Stromal cell of bone marrow (primary cell): ENCODE measurements at places on chromosomes 1 and 21.

GRCh38 chr21:29550205-29550604, 251.5 kb downstream of the BACH1 start:
- no peak for DNase-seq

GRCh38 chr1:212167098-212167497, 118.1 kb upstream of the PPP2R5A start:
- peak; percentile 31 for DNase-seq

- DNase-seq = peak; percentile 6
Measured at GRCh38 chr21:28148400-28149064, 844.1 kb downstream of the LTN1 start.

- peak; percentile 24 for DNase-seq
Measured at GRCh38 chr21:32565856-32566465, 19.4 kb downstream of the TCP10L start.

- no peak for DNase-seq
Measured at GRCh38 chr1:112711041-112711440, 4.1 kb downstream of the PPM1J start.

DNA sequence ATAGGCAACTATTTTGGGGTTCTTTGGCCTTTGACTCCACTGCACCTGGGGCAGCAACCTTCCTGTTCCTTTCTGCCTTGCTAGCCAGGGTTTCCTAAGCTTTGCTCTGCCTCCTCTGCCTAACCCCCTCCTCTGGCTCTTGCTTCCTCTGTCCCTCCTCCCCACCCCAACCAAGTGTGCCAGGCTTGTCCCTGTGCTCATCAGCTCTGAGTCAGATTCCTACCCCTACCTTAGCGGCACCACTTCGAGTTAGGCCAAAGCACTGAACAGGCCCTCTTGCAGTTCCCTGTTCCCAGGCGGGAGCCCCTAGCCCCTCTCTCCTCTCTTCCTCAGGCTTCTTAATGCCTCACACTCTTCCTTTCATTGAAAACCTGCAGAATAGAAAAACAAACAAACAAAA, 74.8 kb upstream of the HAO2 start:
- no peak for DNase-seq

DNA sequence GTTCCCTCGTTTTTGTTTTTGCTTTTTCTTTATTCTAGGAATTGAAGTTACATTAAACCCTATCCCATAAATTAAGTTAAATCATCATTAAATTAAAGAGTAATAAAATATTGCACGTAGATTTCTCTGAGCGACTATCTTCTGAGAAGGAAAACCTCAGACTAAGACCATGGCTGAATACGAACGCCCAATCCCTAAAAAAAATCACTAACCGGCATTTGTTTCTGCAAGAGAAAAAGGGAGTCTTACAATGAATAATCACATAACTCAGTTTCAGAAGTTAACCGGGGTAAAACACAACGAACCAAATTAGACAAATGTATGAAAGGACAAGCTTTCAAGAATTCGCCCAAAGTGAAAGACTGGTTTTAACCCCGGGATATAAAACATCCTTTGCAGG, 1.3 kb downstream of the PIK3R3 start:
- DNase-seq = no peak

DNA sequence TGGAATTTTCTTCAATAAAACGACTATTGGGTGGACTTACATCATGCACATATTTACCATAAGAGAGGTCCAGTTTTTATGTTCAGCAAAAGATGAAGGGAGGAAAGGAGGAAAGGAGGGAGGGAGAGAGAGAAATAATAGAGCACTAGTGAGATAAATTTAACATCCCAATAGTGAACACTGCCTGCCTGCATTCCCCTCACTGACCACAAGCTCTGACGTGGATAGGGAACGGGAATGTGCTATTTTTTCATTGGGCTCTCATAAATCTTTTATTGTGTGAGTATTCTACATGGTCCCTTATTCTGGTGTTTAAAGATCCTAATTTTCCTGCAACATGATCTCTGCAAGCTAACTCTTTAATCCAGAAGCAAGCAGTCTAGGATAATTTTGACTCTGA, 82.1 kb downstream of the TTC3 start:
- no peak for DNase-seq

DNA sequence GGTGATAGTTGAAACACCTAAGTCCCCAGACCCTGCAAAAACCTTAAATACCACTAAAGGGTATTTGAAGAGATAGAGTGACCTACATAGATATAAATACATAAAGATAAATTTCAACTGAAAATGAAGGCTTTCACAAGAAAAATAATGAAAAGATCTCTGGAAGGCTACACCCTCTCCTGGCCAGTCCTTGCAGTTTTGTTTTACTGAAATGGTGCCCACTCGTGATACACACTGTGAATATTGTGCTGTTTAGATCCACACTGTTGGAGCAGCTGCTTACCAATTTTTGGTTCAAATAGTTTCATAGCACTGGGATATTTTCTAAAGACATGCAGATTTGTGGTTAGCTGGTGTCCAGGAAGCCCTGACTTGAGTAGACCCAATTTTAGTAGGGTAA, 31.5 kb upstream of the RNF187 start:
- DNase-seq = no peak

DNA sequence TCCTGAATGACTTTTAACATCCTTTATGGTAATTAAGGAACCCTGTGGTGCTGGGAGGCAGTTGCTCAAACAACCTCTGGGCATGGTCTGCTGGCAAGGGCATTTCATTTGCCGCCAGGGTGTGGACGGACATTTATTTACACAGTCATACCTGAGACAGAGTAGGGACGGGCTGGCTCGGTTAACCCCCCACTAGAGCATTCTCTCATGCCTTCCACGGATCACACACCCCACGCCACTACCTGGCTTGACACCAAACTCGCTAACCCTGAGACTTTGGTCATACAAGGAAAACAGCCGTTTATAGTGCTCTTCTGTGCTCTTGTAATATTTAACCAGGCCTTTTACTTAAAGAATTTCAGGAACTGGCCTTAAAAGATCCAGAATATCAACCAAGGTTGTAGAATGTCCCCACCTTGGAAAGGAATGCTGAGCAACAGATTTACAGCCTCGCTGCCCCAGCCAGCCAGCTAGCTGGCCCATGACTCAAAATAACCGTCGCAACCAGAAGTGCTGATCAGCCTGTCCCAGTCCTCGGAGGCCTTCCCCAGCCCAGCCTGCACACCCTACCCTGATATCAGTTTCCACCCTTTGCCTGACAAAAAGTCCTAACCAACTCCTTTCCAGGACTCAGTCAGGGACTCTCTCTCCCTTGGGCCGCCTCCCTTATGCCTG, 6.5 kb upstream of the PDXK start:
- no peak for DNase-seq

- no peak for DNase-seq
Measured at GRCh38 chr1:93519199-93519829, 71.4 kb downstream of the FNBP1L start.

- DNase-seq = peak; percentile 49
Measured at GRCh38 chr1:108107658-108108057, 92.5 kb downstream of the SLC25A24 start.

DNA sequence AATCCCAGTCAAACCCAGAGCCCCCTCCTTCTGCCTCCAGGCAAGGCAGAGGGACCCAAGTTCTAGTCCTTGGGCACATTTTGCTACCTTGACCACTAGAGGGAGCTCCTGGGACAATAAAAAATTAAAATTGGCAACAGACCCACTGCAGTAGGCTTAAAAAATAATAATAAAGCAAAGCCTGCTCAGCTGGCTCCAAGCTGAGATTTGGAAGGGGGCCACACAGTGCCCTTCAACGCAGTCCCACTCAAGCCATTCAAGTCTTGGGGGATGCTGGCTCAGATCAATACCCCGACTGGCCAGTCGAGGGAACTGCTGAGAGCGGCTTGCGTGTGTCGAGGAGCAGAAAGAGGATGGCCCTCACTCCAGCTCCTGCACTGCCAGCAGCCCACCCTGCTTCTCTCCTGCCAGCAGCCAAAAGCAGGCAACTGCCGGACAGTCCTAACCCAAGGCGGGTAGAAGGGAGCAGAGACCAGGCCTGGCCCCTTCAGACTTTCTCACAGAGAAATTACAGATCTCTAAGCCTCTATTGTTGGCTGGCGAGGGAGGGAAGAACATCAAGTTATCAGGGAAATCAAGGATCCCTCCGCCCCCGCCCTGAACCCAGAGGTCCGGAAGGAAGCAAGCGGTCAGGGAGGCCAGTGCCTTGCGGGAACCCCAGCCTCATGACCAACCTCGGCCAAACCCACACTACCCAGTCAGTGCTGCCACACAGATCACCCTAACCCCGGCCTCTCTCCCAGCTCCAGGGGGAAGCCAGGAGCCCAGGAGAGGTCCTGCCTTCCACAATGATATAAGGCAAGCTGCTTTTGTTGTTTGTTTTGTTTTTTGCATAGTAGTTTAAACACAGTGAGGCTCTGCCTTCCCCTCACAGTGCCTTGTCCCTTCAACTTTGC, 4.9 kb upstream of the ALDH4A1 start:
- DNase-seq = no peak

DNA sequence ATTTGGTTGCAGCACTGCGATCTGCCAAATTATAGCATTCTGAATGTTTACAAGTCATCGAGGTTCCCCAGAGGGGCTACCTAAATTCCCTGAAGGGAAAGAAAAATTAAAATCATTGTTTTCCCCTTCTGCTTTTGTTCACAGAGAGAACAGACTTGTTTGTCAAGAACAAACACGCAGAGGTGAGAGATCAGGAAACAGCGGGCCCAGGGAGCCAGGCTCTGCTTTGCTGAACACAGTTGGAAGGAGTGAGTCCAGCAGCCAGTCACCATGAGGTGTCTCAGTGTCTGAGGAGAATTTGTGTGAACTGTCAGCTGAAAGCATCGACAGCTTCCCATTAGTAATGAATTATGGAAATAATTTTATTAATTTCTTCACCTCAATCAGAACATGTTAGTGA, 52.5 kb downstream of the RWDD3 start:
- no peak for DNase-seq

- DNase-seq = no peak
Measured at GRCh38 chr1:157403608-157404007, 148.7 kb downstream of the FCRL5 start.

- DNase-seq = no peak
Measured at GRCh38 chr1:151924691-151925587, 15.6 kb upstream of the THEM4 start.

GRCh38 chr1:92201973-92202372, 15.7 kb upstream of the C1orf146 start:
- DNase-seq = no peak

DNA sequence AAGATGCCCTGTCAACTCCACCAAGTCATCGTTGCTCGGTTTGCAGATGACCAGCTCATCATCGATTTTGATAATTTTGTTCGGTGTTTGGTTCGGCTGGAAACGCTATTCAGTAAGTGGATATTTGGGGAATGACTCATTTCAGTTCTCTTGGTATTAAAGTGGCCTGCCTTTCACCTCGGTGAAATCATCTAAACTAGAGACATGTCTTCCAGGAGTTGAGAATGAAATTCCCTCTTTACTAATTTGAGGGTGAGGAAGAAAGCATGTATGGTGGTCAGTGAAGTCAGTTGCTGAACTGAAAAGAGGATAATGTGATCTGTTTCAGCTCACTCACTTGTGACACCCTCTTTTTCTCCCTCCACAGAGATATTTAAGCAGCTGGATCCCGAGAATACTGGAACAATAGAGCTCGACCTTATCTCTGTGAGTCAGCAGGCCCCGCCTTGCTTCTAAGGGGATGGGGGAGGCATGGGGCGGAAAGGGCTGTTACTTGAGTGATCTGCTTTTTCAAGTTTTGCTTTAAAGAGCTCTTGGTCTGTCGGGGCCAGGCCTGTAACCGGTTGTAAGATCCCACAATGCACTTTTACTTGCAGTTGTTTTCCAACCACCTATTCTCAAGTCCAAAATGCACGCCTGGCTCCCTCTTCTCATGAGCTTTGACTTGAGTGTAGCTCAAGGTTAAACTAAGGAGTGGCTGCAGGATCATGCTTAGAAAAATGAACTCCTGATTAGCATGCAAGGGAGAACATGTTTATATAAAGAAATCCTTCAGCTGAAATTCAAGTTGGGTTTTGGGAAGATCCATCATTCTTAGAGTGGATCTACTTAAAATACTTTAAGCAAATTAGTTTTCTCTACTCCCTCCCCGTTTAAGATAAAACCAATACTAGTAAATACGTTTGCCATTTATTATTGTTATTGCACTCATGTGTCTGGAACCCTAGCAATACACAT, 59.8 kb downstream of the CAPN2 start:
- peak; percentile 64 for DNase-seq

- no peak for DNase-seq
Measured at GRCh38 chr1:156226116-156226538, 13.3 kb downstream of the PMF1 start.

DNA sequence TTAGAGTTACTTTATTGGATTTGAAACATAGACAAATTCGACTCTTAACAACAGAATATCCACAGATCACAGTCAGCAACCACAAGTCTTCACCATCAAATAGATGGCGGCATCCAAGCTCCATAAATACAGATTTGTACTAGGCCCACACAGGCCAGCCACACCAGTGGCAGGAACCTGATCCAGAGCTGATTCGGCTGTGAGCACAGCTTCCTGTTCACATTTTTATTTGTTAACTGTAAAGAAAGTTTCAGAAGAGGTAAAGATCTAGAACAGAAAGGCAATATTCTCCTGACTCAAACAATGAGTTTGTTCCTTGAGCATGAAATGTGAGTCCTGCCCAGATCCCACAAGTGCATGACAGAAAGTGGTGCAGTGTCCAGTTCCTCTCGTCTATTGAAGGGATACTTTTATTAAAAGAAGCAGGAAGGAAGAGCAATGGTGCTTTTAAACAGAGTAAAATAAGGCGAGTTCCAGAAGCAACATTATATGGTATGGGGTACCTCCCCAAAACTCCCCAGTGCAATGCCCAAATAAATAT, 205.8 kb downstream of the SLC45A1 start:
- DNase-seq = no peak

DNA sequence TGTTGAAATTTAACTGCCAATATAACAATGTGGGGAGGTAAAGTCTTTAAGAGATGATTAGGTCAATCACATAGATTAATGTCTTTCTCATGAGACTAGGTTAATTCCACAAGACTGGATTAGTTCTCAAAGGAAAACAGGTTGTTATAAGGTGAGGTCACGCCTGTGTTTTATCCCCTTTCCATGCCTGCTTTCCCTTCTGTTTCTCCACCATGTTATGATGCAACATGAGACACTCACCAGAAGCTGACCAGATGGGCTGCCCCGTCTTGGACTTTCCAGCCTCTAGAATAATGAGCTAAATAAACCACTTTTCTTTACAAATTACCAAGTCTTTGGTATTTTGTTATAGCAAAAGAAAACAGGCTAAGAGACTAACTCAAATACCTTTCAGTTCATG, 70.8 kb downstream of the DDAH1 start:
- DNase-seq = no peak

GRCh38 chr1:76122271-76122670, 47.7 kb downstream of the ST6GALNAC3 start:
- DNase-seq = no peak

GRCh38 chr1:205514211-205515142, 10.0 kb downstream of the CDK18 start:
- DNase-seq = no peak
